Nucleus accumbens (tissue), 56 donors: ENCODE measurements at places on chromosomes 11 and 22.
A peak's percentile ranks its signal among the peaks of the same experiment; 100 is the strongest.

GRCh38 chr11:41413843-41414242 is 45.6 kb downstream of the LRRC4C start:
- DNase-seq = no peak

DNA sequence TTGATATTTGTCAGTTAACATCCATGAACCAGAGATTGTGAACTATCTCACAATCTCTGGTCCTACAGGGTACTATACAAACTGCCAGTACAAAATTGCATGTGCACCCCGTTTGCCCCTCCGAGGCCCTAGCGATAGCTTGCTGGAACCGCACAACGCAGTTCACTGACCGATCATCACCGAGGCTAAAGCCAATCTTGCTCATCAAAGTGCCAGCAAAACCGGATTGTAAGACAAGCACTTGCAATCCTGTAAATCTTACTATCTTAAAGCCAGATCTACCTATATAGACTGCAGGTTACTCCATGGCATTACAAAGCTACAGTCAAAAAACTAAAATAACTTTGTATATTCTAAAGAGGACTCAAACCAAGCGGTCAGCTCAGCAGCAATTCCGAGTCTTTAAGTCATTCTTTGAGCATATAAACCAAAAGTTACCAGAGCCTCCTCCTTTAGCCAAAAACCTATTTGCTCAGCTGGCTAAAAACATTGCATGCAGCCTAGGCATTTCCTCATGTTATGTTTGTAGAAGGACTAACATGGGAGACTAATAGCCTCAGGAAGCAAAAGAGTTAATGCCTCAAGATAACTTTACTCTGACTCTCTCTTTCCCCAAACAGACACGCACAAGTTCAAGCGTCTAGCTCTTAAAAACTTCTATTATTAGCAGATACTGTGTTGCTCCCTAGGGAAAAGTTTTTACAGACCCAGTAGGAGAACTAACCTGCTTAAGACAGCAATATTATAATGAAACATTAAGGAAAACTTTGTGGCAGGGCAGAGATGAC is 30.7 kb upstream of the CPT1A start:
- no peak for DNase-seq

- DNase-seq = no peak
Measured at GRCh38 chr11:17244046-17244445, 32.5 kb upstream of the NUCB2 start.

- peak; percentile 16 for DNase-seq
Measured at GRCh38 chr11:1410366-1411291, 20.9 kb downstream of the BRSK2 start.

DNA sequence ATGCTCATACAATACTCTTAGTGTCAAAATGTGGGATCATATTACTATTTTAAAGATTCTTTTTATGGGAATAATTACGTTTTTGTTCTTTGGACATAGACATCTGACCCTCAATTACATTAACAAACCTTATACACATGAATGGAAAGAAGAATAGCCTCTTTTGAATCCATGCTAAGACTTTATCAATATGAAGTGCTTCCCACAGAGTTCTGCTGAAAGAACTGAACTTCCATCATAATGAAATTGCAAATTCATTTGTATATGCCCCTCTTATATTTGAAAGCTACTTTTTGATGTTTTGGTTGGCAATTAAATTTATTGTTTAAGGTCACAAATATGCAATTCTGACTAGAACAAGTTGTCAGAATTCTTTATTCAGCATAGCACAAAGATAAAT is 254.9 kb downstream of the TMEM135 start:
- DNase-seq = no peak

DNA sequence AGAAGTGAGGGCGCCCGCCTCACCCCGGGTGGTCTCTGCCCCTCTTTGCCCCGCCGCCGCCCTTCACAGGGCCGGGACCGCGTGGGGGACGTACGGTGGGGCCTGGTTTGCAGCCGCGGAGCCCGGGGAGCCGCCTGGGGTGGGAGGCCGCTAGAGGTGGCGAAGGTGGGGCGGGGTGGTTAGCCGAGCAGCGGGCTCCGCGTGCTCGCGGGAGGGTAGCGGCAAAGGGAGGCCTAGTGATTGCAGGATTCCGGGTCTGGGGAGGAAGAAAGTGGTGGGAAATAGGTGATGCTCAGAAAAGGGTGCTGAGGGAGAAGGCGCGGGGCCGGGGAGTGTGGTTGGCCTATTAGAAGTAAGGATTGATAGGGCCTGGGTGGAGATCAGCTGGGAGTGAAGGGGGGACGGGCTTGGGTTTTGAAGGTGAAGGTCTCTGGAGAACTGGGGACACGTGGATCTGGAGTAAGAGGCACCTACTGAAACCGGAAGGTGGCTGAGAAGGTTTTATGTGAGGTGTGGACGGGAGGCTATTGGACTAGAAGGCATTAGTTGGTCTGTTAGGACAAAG is 571 bp downstream of the FAR1 start:
- no peak for DNase-seq

DNA sequence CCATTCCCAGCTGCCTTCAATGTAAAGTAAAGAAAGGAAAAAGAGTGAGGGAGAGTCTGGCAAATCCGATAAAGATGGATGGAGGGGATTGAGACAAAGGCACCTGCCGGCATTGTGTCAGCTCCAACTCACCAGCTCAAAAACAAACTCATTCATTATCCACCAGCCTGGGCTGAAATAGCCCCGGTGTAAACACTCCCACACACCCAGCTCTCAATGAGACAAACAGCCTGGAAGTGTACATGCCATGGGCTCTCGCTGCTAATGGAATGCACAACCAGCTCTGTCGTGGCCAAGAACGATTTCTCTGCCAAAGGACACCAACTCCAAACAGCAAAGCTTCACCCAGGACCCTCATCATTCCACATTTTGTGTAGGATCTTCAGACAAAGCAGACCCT is 89.3 kb upstream of the OPCML start:
- DNase-seq = no peak

DNA sequence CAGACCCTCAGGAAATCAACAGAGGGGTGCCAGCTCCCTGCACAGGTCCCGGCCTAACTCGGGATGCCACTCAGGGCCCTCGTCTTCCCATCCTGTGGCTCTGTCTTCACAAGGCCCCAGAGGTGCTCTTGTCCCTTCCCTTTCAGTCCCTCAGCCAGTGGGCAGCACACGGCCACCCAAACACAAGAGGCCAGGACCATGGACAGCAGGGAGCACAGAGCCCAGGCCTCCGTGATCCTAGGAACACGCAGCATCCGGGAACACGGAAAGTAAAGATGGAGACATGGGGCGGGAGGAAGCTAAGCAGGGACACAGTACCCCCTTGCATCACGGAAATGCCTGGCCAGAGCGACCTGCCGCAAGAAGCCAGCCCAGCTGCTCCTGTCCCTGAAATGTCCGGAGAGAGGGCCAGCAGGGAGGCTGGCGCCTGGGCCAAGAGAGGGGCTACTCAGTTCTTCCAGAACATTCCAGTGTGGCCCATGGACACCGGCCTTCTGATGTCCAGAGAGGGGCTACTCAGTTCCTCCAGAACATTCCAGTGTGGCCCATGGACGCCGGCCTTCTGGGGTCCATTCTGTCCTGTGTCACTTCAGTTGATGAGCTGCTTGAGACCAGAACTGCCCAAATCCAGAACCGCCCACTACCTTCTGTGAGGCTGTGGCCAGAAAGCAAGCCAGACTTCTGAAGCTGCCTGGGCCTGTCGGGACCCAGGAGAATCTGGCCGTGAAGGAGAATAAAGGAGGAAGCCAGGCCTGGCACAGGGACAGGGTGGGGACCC is 274.0 kb downstream of the BRD1 start:
- DNase-seq = no peak
